M059J (cell line): ENCODE measurements at places on chromosomes 2 and 18. TPM values are rescaled to one million over a fixed set of nuclear protein-coding genes. Genes with fewer than 3 reads are reported as not detected.

DNA sequence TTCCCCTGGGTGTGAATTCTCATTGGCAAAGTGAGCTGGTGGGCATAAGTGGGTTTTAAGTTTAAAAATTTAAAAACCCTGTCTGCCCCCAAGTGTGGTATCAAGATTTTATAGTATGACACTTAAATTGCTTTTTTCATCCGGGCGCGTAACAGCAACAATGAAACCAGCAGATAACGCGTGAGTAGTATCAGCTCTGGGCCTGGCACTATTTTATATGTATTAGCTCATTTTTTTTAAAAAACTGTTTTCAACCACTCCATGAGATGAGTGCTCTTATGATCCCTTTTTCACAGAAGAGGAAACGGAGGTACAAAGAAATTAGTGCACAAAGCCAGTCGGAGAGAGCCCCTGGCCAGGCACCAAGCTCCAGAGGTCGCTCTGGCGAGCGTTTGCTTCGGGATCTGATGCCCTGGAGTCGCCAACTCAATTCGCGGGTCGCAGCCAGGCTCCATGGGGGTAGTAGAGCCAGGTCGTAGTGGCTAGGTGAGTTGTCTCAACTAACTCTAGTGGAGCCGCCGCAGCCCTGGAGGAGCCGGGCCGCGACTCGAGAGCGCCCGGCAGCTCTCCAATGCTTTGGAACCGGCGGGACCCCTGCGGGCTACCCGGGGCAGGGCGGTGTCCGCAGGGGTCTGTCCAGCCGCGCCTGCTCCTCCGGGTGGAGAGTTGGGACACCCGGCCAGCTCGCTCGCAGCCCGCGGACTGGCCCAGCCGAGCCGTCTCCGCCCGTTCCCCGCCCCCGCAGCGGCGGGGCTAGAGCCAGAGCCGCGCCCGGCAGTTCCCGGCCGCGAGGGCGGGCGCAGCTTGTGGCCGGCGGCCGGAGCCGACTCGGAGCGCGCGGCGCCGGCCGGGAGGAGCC, at the start of gene IL1R1:
Gene IL1R1, plus strand, starts transcription at position 777 of the 859 bp plus-strand sequence. CDS start 14,979 bp downstream, outside the sequence.
- DNase-seq: no peak

DNA sequence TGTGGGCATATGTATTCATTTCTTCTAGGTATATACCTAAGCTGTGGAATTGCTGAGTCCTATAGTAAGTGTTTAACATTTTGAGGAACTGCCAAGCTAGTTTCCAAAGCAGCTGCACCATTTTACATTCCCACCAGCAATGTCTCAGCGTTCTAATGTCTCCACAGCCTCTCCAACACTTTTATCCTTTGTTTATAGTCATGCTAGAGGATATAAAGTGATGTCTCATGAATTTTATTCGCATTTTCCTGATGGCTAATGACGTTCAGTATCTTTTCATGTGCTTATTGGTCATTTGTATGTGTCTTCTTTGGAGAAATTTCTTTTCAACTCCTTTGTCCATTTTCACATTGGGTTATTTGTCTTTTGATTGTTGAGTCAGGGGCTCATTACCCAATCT, 295.2 kb downstream of the NCKAP5 start:
- no peak for DNase-seq

DNA sequence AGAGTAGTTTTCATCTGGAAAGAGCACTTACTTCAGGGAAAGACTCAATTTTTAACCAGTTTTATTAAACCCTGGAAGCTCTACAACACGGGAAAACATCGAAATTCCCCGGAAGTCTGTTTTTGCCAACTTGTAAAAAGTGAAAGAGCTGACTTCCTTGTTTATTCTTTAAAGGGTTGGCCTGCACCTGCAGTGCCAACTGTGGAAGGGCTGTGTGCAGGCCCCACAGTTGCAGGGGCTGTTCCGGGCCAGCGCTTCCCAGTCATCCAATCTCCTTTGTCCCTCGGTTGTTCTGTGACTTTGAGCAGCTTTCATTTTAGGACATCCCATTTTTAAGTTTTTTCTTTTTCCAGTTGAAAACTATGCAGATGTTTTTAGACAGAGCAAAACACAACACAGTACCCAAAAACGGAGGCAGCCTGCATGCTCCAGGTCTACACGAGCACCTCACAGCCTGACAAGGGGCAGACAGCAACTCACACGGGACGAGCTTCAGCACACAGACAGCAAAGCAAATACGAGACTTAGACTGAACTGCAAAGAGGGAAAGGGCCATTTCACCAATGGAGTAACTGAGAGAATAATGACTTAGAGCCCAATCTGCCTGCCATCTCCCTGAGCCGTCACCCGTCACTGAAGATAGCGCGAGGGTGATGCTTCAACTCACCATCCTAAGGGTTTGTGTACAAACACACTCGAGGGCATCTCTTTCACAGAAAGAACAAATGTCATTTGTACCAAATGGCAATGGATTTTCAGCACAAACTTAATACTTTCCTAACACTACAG, 70.6 kb downstream of the EMILIN2 start:
- DNase-seq: no peak

GRCh38 chr18:76307293-76307690, 187.8 kb downstream of the ZNF516 start:
- DNase-seq: no peak

Gene AMER3
- total RNA-seq: not detected in 2 replicates

Gene ABCB11
- total RNA-seq: 0.02 TPM in 2 replicates

GRCh38 chr2:162704496-162704895, 134.1 kb downstream of the KCNH7 start:
- no peak for DNase-seq

DNA sequence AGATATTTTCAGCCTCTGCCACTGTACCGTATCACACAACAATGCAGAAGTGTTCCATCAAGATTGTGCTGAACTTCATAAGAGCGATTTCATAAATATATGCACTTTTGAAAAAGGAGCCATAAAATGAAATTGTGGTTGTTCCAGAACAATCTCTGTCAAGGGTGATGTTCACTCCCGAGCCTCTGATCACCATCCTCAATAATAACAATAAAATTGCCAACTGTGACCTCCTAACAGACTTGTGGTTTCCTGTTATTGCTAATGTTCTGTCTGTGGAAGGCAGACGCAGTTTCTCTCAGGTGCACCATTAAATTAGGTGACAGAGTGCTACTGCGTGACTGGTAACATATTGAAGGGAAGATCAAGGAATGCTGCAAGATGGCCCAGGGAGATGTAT, 383.7 kb downstream of the SOCS6 start:
- DNase-seq: no peak

- peak; percentile 36 for DNase-seq
Observed at GRCh38 chr2:74548900-74549826, 4.6 kb downstream of the LOXL3 start.

Gene AFF3
- 2.6 and 3.0 TPM in 2 replicates for total RNA-seq

DNA sequence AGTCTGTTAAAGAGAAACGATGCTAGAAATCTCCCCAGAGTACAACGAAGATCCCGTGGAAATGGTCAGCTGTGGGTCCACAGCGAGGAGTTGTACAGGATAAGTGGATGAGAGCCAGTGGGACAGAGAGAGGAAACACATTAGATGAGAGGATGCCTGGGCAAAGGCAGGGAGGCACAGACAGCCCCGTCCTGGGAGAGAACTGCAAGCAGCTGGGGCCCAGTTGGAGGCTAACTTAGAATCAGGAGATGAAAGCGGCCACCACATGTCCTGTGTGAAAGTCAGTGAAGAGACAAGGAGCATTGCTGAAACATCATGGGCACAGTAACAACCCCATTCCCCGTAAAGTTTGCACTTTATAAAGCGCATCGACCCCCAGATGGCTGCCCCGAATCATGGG, 157.5 kb downstream of the RAPGEF4 start:
- DNase-seq: no peak

DNA sequence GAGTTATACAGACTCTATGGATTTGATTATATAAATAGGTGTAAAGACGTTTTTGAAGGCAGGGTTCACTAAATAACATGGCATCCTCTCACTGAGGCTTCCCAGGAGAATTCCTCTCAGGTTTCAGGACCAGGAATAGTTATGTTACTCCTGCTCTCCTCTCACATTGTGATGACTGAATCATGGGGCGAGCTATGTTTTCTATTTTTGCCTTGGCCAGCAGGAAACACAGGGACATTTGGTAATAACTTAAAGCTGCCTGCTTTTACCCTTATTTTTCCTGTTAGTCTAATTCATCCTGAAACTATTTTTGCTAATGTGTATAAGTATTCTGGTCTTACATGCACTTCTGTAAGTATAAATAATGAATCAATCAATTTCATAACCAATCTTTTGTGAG, 115.3 kb upstream of the ITGB6 start:
- DNase-seq: no peak

- no peak for DNase-seq
Observed at GRCh38 chr18:58188996-58189395, 145.0 kb downstream of the NEDD4L start.

Gene EVA1A
- 122 and 124 TPM in 2 replicates for total RNA-seq

DNA sequence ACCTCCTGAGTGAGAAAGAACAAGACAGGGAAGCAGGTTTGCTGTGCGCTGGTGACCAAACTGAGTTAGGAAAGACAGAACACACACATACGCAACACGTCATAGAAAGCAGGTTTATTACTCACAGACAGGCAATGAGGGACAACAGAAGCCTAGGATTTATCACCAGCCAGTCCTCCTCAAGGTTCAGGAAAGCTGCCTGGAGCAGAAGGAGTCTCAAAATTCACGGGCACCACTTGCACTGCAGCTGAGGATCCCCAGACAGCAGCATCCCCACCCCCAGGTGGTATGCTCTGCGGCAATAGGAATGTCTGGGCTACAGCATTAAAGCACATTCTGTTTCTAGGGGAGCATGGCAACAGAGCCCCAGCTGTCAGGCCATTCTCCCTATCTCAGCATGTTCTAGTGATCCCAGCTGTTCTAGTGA, 284.4 kb upstream of the RGPD4 start:
- no peak for DNase-seq

Gene RAB3GAP1
- total RNA-seq: 31.1 and 62.7 TPM in 2 replicates

DNA sequence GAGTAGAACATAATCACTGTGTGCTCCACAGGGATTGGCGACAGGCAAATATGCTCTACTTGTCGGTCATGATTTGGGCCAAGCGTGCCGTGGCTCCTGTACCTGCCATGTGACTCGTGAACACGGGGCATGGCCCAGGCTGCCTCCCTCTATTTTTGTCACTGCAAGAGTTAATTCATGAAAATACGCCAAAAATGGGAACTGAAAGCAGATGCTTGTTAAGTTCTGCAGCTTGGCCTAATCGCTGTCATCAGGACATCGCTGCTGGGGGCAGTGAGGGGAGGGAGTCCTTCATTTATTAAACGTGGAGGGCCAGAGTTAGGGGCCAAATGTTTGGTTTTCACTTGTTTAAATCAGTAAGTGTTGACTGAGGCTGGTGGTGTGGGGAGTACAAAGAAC, 177.8 kb downstream of the BCL2 start:
- DNase-seq: no peak

DNA sequence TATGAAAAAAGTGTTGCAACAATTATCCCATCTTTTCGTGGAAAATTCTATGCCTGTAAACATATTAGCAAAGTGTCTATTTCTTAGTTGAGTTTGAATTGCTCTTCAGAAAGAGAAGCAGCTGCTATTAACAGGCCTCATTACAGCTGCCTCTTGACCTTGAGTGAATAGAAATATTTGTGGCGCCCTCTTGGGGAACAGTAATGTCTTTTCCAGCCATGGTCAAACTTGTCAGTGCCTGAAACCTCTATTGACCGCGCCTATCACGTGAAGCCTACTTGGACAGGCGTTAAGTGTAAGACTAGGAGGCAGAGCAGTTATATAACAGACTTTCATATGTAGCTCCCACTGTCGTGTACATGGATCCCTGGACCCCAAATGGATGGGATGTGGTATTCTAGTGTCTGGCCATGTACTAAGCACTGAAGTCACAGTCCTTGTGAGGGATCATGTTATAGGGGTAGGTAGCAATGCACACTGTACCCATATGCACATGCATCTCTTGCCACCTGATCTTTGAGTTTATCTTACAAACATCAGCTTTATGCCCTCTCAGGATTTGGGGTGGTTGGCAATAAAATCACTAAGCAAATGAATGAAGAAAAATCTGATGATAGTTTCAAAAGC, 245.0 kb downstream of the PTGR3 start:
- DNase-seq: peak; percentile 49

DNA sequence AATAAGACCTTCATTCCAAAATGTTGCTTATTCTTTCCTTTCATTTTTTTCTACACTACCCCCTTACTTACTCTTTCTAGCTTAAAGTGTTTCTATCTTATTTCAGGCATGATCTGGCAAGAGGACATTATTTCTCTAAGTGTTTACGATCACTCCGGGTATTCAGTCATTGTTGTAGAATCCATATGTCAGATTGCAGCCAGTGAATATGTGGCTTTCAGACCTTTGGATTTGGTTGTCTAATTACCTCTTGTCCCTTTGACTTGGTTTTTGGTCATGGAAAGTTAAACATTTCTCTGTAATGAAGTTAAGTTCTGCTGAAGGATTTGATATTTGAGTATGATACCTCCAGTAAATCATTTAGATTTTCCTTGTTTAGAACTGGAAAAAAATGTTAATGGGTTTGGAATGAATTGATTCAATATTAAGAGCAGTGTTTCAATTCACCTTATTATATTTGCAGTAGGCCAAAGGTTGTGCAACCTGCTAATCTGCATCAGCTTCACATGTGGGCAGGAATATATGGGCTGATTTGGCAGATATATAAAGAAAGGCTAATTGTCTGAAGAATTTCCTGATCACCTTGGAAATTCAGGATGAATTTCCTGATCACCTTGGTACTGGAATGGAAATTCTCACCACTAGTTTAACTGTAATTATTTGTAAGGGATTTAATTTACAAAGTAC, 154.9 kb downstream of the PRPF40A start:
- DNase-seq: no peak

Gene ARHGAP15
- total RNA-seq: not detected in 2 replicates

Gene RAPH1
- total RNA-seq: 9.3 and 13.8 TPM in 2 replicates

- no peak for DNase-seq
Observed at GRCh38 chr2:5325523-5325922, 366.7 kb upstream of the SOX11 start.

DNA sequence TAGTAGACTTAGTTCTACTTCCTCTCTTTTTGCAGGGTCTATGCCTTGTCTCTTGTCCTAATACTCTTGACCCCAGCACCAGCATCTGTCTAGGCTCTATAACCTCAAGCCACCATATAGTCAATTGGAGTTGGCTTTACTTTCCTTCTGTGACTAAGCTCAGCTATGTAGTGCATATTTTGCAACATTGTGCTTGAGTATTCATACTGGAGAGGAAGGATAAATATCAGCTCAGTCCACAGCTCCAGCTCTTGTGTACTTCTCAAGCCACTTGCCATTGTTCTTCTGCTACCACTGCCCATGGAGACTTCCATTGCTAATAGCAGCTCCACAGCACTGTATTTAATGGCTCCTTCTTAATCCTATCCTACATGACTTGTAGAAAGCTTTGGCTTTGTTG, 35.5 kb upstream of the CD28 start:
- DNase-seq: no peak

- DNase-seq: peak; percentile 34
Observed at GRCh38 chr2:96265349-96265839, 403 bp downstream of the TMEM127 start.

- DNase-seq: no peak
Observed at GRCh38 chr18:37871561-37871960, 306.0 kb upstream of the CELF4 start.

DNA sequence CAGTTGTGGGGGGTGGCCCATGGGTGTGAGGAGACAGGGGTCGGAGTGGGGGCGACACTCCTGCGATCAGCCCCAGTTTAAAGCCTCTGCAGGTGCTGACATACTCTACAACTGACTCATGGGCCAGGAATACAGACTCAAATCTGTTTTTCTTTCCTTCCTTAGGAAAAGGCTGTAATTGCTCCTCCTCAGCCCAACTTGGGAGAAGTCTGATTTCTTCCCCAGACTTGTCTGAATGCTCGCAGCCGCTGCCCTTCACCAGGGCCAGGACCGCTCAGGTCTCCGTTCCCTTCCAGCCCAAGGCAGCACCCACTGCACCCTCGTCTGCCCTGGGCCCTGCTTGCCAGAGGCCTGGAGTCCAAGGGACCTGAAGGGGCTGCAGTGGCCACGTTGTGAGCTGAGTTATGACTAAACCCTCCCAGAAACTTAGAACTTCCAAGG, 41.3 kb downstream of the RHOB start:
- peak; percentile 45 for DNase-seq
